Spinal cord (tissue), 10 donors: ENCODE measurements at places on chromosomes 5 and 9. TPM values are rescaled to one million over a fixed set of nuclear protein-coding genes. Genes with fewer than 3 reads are reported as not detected.

GRCh38 chr9:106621313-106622163, 241.4 kb upstream of the ZNF462 start:
- DNase-seq: no peak

GRCh38 chr5:32712481-32713360, 1.6 kb downstream of the NPR3 start:
- DNase-seq: peak; percentile 37

DNA sequence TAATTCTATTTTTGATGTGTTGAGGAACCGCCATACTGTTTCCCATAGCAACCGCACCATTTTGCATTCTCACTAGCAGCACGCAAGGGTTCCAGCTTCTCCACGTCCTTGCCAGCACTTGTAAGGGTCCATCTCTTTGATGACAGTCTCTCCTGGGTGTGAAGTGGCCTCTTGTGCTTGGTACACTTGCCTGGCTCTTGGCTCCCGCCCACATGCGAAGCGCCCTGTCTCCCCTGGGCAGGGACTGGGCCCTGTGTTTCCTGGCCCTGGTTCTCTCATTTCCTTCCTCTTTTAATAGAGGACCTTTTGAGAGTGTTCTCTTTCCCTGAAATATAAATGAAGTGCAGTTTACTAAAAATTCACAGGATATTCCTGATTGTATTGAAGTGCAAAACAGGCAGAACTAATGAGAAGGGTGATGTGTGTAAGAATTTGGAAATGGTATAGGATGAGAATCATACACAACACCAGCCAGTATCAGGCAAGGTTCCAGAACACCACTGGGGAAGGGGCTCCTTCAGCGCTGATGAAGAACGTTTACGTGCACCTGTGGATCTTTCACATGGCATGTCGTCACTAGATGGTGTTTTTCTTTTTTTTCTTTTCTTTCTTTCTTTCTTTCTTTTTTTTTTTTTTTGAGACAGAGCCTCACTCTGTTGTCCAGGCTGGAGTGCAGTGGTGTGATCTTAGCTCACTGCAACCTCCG, 73.0 kb downstream of the EHMT1 start:
- DNase-seq: no peak

DNA sequence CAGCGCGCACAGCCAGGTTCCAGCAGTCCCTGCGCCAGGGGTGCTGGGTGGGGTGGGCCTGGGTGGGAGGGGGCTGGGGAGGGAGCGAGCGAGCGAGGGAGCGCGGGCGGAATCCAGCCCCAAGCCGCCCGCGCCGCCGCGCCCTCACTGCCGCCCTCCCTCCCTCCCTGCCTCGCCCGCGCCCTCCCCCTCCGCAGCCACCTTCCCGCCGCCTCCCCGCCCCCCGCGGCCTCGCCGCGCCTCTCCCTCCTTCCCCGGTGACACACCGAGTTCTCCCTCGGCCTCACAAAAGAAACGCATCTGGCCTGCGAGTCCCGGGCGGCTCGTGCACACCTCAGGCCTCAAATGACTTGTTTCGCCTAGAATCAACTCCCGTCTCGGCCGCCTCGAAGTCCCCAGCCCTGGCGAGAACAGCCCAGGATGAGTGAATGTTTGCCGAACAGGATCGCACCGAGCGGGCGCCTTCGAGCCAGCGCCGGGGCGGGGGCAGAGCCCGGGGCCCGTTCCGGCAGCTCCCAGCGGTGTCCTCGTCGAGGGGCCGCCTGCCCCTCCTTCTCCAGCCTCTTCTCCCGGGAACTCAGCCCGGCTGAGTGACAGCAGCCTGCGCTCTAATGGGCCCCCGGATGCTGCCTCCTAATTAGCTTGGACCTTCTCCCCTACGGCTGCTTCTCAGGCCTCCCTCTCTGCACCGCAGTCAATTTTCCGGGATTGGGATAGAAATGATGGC, 371 bp upstream of the PITX1 start:
- no peak for DNase-seq

DNA sequence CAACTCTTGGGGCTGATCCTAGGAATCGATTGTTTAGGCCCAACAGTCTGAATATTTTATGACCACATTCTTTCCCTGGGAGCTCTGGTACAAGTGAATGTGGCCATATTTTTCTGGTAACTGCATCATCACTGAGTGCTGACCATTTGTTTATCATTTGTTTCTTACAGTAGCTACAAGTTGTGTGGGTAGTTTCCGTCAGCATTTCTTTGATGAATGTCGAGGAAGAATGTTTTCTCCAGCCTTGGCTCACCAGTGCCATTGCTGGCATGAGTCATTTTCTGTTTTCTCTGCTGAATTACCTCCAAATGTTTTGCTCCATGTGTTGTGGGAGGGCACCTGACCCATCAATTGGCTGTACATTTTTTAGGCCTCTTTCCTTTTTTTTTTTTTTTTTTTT, 14.1 kb upstream of the CARD19 start:
- no peak for DNase-seq

DNA sequence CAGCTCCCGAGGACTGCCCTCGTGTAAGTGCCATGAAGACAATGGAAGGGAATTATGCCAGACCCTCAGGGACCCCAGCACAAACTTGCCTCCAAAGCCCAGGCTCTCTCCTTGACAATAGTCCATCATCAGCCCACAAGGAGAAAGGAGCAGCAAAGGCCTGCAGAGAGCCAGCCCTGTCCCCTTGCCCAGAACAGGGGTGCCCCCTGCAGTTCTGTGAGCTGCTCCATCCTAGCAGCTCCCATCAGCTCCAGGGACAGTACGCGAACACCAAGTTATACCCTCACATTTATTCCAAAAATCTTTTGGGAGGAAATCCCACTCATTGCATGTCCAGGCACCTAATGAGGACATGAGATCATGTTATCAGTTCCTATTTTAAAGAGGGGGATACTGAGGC, 11.1 kb downstream of the BARX1 start:
- DNase-seq: no peak

DNA sequence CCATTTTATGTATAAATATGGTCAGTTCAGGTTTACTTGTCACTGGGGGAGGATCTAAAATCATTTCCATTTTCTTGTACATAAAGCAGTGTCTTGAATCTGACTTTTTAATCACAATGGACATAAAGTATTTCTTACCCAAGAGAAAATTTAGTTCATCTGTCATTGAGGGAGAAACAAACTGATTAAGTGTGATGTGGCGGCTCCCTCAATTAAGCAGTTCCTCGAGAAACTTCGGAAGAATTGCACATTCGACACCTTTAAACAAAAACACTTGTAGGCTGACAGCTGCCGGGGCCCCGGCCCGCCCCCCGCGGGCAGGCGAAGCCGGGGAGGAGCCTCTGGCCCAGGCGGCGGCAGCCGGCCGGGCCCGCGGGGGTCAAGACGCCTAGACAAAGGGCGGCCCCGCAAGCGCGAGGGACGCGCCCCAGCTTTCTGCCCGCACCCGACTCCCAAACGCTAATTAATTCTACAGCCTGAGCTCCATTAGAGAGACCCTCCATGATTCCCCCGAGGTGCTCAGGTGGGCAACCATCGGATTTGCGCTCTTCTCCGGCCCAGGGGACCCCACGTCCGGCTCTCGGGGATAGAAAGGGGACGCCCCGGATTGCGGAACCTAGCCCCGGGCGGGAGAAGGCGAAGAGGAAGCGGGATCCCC, 750 bp downstream of the TRIM36 start:
- DNase-seq: no peak

Gene ENTREP1
- 110 TPM for polyA plus RNA-seq

Gene PCDHGA2
- polyA plus RNA-seq: 17.7 TPM
